ENCODE measurements at places on chromosomes 12 and 14.

GRCh38 chr14:90519262-90519920, 122.6 kb downstream of the CALM1 start:
- peak; percentile 13 for DNase-seq

- DNase-seq = no peak
These were observed 268.0 kb upstream of the NOS1 start for GRCh38 chr12:117629454-117629853.

DNA sequence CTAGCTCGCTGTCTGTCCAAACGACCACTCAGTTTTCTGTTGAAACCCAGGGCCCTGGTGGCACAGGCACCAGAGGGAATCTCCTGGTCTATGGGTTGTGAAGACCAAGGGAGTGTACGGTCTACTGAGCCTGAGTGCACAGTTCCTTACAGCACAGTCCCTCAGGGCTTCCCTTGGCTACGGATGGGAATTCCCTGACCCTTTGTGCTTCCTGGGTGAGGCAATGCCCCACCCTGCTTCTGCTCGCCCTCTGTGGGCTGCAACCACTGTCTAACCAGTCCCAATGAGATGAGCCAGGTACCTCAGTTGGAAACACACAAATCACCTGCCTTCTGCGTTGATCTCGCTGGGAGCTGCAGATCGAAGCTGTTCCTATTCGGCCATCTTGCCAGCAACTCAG, 22.6 kb downstream of the GPHN start:
- no peak for DNase-seq

GRCh38 chr12:57095440-57095839, 6.5 kb downstream of the NAB2 start:
- no peak for DNase-seq

DNA sequence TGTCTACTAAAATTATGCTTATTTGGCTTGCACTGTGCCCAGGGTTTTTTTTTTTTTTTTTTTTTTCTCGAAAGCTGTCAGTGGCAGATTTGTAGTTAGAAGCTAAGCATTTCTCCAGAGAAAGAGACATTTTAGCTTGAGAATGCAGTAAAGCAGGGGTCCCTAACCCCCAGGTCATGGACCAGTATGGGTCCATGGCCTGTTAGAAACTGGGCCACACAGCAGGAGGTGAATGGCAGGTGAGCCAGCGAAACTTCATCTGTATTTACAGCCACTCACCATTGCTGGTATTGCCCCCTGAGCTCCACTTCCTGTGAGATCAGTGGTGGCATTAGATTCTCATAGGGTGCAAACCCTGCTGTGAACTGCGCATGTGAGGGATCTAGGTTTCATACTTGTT, 73.7 kb downstream of the TMTC2 start:
- no peak for DNase-seq

DNA sequence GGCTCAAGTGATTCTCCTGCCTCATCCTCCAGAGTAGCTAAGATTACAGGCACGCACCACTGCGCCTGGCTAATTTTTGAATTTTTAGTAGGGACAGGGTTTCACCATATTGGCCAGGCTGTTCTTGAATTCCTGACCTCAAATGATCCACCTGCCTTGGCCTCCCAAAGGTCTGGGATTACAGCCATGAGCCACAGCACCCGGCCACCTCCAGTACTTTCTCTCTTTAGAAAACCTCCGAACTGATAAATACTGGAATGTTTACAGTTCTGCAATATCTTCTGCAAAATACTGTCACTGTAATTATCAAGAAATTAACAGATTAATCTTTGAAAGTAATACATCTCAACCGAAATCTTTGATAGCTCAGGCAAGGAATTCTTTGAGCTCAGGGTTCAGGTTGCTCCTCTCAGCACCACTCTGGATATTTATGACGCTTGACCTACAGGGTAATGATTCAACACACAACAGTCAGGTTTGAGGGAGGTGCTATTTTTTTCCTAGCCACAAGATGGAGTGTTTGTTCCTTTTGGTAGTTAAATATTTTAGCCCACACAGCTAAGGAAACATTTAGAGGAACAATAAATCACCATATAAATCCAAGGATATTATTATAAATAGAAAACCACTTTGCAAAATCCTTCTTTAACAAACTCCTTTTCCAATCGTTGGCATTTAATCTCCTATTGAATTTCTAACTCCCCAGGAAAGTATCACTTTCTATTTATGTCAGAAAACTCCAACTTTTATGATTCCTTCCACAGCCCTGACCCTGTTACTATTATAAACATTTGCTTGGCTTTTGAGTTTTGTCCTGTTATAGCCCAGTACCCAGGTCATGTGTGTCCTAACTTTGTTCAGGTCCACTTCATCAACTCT, 48.6 kb upstream of the GTF2A1 start:
- peak; percentile 73 for DNase-seq

DNA sequence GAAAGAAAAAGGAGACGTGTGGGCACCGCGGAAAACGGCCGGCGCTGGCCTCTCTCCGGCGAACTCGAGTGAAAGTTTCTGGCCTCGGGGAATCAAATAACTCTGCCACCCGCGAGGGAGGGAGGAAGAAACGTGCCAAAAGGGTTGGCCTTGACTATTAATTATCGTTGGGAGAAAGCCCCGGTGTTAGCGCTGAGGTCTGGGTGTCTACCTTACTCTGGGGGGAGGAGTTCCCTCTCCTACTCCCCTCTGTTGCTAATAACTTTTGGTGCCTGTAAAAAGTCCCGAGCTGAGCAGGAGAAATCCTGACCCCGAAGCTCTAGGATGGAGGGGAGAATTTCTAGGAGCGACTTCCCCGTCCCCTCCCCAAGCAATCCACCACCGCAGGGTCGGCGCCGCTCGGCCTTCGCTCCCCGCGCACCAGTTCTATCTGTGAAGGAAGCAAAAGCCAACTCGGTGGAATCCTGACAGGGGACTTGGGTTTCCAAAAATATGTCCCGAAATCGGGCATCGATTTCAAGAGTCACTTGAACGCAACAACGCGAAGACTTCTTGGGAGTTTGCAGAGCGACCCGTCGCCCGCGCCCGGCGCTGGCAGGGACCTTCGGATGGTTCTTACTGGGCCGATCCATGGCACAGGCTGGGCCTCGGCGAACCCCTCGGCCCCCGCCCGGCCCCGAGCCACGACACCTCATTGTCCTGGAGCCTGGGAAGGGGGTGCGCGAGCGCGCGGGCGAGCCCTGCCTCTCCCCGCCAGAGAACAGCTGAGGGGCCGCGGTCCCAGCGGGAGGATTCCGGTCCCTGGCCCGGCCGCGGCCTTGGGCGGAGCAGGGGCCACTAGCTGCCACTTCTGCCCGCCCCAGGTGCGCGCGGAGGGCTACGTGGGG, 1.7 kb downstream of the OTX2 start:
- DNase-seq = no peak

- DNase-seq = no peak
These were observed 60.6 kb downstream of the SPRING1 start for GRCh38 chr12:116677202-116677661.

DNA sequence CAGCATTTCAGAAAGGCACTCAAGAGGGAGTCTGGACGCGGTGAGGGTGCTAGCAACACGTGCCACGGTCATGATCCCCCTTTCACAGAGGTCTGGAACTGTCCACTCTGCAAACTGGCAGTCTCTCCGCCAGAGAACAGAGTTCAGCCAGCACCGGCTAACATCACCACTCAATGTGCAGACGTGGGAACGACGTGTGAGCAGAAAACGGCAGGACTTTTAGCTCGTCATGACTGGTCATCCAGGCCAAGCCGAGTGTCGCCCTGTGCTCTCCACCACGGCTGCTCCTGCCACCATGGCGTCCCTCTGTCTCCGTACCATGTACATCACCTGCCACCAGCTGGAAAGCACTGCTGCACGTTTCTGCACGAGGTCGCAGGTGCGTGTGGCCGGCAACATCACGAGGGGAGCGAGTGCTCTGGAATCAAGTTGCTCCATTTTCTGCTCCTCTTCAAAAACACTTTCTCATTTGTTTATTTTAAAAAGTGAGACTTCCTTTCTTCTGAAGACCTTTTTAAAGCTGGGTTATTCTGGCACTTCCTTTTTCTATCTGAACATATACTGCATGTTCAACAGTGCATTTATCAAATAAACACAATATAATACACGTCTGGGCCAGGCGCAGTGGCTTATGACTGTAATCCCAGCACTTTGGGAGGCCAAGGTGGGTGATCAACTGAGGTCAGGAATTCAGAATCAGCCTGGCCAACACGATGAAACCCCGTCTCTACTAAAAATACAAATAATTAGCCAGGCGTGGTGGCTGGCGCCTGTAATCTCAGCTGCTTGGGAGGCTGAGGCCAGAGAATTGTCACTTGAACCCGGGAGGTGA, 28.0 kb downstream of the SLC15A4 start:
- no peak for DNase-seq

GRCh38 chr14:70919774-70920173, 12.5 kb downstream of the PCNX1 start:
- DNase-seq = no peak

GRCh38 chr14:88326352-88327103, 3.5 kb upstream of the KCNK10 start:
- DNase-seq = peak; percentile 38

- DNase-seq = peak; percentile 5
These were observed 2.1 kb upstream of the NIN start for GRCh38 chr14:50832935-50833630.

GRCh38 chr12:108686780-108687179, 44.5 kb downstream of the CORO1C start:
- no peak for DNase-seq

- no peak for DNase-seq
These were observed 14.7 kb upstream of the NCOR2 start for GRCh38 chr12:124582108-124582424.

- no peak for DNase-seq
These were observed 109.4 kb downstream of the SLC38A1 start for GRCh38 chr12:46159309-46159901.

DNA sequence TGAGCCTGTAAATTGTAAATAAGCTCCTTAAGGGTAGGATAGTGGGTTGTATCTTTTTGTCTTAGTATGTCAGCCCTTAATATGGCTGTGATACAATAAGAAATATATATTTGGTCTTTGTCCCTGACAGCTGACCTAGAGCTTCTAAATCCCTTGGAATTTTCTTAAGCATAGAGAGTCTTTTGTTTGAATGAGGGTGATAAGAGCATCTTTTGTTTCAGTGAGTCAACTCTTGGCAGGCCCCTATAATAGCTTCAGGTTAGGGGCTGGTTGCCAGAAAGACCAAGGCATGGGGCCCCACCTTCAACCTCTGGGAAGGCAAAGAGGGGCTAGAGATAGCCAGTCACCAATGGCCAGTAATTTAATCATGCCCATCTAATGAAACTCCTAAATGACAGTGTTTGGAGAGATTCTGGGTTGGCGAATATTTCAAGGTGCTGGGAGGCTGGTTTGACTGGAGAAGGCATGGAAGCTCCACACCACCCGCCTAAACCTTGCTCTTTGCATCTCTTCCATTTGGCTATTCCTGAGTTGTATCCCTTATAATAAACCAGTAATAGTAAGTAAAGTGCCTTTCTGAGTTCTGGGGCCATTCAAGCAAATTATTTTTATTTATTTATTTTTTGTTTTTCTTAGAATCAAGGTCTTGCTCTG, 10.5 kb downstream of the PALS1 start:
- DNase-seq = no peak

DNA sequence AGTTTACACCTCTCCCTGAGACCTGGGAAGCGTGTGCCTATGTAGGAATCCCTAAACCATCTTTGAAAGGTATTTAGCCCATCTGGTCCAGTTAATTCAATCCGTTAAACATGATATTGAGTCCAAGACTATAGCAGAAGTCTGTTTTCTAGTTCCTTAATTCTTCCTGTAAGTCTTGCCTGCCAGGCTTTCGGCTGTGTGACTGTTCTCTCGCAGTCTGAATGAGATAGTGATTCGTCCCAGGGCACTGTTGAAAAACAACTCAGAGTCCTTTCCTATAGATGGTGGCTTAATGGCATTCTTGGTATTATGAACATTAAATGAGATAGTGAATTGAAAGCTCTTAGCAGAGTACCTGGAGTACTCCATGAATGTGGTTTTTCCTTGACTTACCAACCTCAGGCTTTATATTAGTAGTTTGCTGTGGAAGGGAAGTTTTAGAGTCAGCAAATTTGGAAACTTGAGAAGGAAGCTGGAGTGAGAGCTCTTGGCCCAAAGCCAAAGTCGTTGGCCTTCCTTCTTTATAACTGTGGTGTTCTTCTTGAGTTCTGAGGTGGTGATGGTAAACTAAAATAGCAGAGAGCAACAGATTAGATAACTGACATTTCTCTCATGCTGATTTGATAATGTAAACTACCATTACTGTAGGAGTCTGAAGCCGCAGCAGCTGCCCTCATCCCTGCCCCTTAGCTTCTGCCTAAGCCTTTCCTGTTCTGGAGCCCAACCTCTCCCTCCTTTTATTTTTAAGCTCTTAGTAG, 76.5 kb downstream of the TGFB3 start:
- no peak for DNase-seq

- peak; percentile 66 for DNase-seq
These were observed at the start of gene IL23A for GRCh38 chr12:56338308-56339157. Gene IL23A (plus strand): TSS chr12:56338884. CDS start chr12:56339045, 161 bp downstream.

DNA sequence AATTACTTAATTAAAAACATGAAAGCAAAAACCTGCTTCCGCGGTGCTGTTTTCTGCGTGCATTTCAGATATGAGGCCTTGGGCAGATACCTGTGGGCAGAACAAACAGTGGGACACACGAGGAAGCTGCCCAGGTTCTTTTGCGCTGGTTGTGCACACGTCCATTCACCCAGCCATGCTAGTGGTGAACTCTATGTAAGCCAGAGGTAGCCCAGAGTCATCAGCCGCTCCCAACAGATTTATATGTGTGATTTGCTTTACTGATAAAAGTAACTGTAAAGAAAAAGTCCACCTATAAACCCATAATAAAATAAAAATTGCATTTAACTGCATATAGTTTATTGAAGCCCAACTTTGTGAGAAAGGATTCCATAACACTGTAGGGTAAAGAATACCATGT, 47.1 kb upstream of the TMEM260 start:
- no peak for DNase-seq

GRCh38 chr12:42987216-42987650, 397.7 kb upstream of the PRICKLE1 start:
- no peak for DNase-seq

- DNase-seq = no peak
These were observed 65.8 kb upstream of the NOS1 start for GRCh38 chr12:117427211-117427610.

DNA sequence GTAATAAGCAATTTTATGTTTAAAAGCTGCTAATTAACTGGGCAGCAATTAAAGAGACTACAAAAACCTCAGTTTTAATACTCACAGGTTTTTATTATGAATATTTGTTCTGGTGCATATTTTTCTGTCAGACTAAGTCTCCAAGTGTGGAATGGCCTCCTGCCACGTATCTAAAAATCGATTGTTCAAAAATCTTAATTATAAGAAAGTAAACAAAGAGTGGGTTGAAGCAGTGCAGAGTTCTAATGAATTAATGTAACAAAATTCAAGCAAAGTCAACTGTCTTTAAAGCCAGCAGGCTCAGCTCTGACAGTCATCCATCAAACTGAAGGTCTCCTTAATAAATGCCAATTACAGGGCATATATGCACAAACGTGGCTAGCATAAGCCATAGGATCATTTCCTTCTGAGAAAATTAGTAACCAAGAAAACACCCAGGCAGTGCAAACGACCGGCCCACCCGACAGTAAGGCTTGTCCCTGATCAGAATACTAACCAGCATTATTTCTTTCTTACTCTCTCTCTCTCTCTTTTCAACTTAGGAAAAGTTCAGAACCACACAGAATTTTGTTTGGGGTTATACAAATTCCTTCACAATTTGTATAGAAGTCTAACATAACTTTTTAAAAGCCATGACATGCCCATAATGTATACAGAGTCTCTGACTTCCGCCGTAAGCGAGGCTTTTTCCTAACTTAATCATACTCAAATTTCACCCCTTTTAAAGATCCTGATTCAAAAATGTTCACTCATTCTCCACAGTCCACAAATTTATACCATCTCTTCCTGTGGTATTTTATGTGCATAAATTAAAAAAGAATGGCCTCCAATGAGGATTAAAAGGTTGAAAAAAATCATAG, 83.8 kb downstream of the SLC25A21 start:
- DNase-seq = no peak

Data from DMS53 (cell line).